Fibroblast of the aortic adventitia (primary cell): ENCODE measurements at places on chromosomes 1 and 21. TPM values are rescaled to one million over a fixed set of nuclear protein-coding genes. Genes with fewer than 3 reads are reported as not detected.

ST6GALNAC5 gene
- 0.09 TPM in 1 of 2 replicates, not detected in the other for total RNA-seq

KIAA1614 gene
- 9.7 and 10.6 TPM in 2 replicates for total RNA-seq

MACF1 gene
- total RNA-seq: 284 and 368 TPM in 2 replicates

RHOC gene
- total RNA-seq: 223 and 471 TPM in 2 replicates

HCRTR1 gene
- total RNA-seq: 0.18 TPM in 1 of 2 replicates, not detected in the other

OR6N1 gene
- total RNA-seq: 0.16 TPM in 1 of 2 replicates, not detected in the other

TTC34 gene
- total RNA-seq: 0.27 and 0.41 TPM in 2 replicates

ITPKB gene
- total RNA-seq: 7.5 and 17.2 TPM in 2 replicates

RABGGTB gene
- 82.5 and 91.8 TPM in 2 replicates for total RNA-seq

RUNX3 gene
- total RNA-seq: not detected in 2 replicates

S100A16 gene
- total RNA-seq: 159 and 406 TPM in 2 replicates

RRP15 gene
- 10.0 and 20.4 TPM in 2 replicates for total RNA-seq

BMP8B gene
- not detected in 2 replicates for total RNA-seq

CELSR2 gene
- 0.36 and 0.90 TPM in 2 replicates for total RNA-seq

CRABP2 gene
- total RNA-seq: 62.7 and 68.9 TPM in 2 replicates

DYNLT5 gene
- total RNA-seq: 1.4 TPM in 1 of 2 replicates, not detected in the other

HPCA gene
- total RNA-seq: 0.49 TPM in 1 of 2 replicates, not detected in the other

DEDD gene
- 7.8 and 25.8 TPM in 2 replicates for total RNA-seq

S100A2 gene
- total RNA-seq: 3.3 TPM in 1 of 2 replicates, not detected in the other

SLAMF9 gene
- not detected in 2 replicates for total RNA-seq

CD84 gene
- total RNA-seq: not detected in 2 replicates

KRTAP10-12 gene
- total RNA-seq: not detected in 2 replicates

ANKRD65 gene
- total RNA-seq: 1.7 and 2.4 TPM in 2 replicates

SPRR1B gene
- not detected in 2 replicates for total RNA-seq

NR1I3 gene
- not detected in 2 replicates for total RNA-seq

FAM131C gene
- total RNA-seq: 0.08 and 0.63 TPM in 2 replicates

CFHR2 gene
- not detected in 2 replicates for total RNA-seq

NTMT2 gene
- total RNA-seq: not detected in 2 replicates

CD58 gene
- total RNA-seq: 3.4 and 42.0 TPM in 2 replicates

INAVA gene
- total RNA-seq: not detected in 2 replicates

SNX7 gene
- total RNA-seq: 80.3 and 83.0 TPM in 2 replicates

PCNT gene
- 27.8 and 40.3 TPM in 2 replicates for total RNA-seq

TTLL10 gene
- total RNA-seq: not detected in 2 replicates

AQP10 gene
- total RNA-seq: not detected in 2 replicates

ICOSLG gene
- 0.09 TPM in 1 of 2 replicates, not detected in the other for total RNA-seq

MPC2 gene
- 14.9 and 49.3 TPM in 2 replicates for total RNA-seq

SERPINC1 gene
- total RNA-seq: not detected in 2 replicates

NGF gene
- 2.9 and 20.2 TPM in 2 replicates for total RNA-seq

SPRR1A gene
- not detected in 2 replicates for total RNA-seq

LCE2B gene
- not detected in 2 replicates for total RNA-seq

CCDC27 gene
- total RNA-seq: not detected in 2 replicates

FCRL5 gene
- not detected in 2 replicates for total RNA-seq

TTC39A gene
- total RNA-seq: 0.25 and 2.0 TPM in 2 replicates

TMCC2 gene
- 2.5 and 7.0 TPM in 2 replicates for total RNA-seq

SPRR2G gene
- total RNA-seq: not detected in 2 replicates

S100PBP gene
- 42.4 and 64.5 TPM in 2 replicates for total RNA-seq

SPRR3 gene
- not detected in 2 replicates for total RNA-seq

EFNA4 gene
- total RNA-seq: 2.4 and 5.3 TPM in 2 replicates

KDF1 gene
- not detected in 2 replicates for total RNA-seq

RPE65 gene
- total RNA-seq: not detected in 2 replicates

SYDE2 gene
- total RNA-seq: 5.2 and 6.5 TPM in 2 replicates

RIPK4 gene
- 0.45 TPM in 1 of 2 replicates, not detected in the other for total RNA-seq

TRAF3IP3 gene
- 0.65 TPM in 1 of 2 replicates, not detected in the other for total RNA-seq

NHLH1 gene
- not detected in 2 replicates for total RNA-seq

S100A7 gene
- not detected in 2 replicates for total RNA-seq

RGS4 gene
- total RNA-seq: 255 and 538 TPM in 2 replicates

NMNAT1 gene
- 9.7 and 10.6 TPM in 2 replicates for total RNA-seq
